ENCODE measurements at places on chromosomes 7 and 10.

- no peak for DNase-seq
These were observed 2.3 kb downstream of the DENND2A start for GRCh38 chr7:140638173-140638791.

- DNase-seq = no peak
These were observed 818.3 kb upstream of the POT1 start for GRCh38 chr7:125747966-125748365.

- DNase-seq = no peak
These were observed 69.8 kb downstream of the CDK6 start for GRCh38 chr7:92766461-92767003.

DNA sequence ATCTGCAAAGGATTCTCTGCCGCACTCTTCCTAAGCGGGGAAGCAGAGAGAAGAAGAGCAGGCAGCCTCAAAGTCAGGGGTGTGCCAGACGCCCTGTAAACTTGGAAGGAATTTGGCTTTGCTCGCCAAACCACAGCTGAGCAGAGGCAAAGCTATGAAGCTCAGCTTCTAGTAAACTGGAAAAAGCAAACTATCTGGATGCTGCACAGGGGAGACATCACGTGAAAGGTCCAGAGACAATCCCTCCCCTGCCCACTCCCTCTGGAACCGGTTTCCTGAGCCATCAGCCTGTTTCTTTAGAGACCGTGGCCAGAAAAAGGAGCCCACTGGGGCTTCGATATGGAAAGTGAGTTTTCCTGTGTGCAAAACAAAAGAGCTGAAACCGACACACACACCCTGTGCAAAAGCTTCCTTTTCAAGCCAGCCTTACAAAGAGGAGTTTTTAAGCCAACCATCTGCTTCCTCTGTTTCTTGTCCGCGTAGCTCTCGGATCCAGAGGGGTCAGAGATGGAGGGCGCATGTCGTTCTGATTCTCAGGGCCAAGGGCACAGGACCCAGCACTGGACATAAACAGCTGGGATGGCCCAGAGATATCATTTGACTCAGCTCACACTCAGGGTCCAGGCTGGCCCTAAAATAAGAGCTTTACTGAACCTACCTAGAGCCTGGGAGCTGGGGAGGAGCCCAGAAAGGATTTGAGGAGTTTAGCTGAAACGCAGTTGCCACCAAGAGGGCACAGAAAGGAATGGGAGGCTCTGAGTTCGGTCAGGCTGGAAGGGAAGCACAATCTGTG, 58.2 kb upstream of the DNAAF5 start:
- DNase-seq = peak; percentile 24

DNA sequence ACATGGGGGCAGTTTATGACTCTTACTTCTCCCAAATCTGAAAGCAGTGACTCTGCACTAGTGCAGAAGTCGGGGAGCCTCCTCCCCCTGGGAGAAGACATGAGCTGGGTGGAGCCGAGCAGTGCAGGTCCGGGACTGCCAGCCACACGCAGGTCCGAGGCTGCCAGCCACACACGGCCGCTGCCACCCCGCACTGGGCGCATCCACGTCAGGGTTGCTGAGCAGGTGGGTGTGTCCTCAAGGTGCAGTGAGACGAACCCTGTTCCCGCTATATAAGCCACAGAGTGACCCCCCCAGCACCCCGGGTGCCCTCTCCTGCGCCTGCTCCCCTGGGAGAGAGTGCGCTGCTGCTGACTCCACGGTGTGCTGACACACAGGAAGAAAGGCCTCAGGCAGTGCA, 430.2 kb downstream of the PTPRN2 start:
- DNase-seq = no peak

DNA sequence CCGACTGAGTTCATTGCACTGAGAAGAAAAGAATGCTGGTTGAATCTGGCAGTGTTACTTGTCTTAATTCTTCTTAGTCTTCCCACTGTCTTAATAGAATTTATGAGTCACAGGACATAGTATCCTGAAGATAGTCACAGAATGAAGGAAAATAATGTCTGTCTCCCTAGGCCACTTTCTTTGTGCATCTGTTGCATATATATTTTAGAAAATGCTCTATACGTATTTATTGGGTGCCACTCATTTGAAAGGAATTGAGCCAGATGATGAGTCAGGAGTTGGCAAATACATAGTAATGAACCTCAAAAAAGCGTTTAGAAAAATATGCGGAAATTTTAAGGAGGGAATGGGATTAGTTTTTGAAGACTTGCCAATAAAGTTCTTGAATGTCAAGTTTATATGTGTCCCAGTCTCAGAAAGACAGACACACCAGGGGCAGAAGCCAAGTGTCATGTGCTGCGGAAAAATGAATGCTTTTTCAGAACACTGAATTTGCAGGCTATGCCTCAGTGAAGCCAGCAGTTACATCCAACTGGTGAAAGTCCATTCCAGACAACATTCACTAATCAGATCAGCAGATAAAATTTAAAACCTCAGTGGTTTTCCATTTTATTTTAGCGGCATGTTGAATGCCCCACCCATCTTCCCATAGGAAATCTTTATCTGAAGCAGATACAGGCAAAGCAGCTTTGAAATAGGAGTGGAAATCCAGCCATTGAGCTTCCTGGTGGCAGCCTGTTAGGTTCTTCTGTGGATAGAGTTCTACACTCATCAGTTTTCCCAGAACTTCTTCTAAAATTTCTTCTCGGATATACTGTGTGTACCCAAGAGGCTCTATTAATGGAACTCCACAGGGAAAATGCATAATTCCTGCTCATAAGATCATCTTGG, 308.4 kb downstream of the BICC1 start:
- peak; percentile 90 for DNase-seq

DNA sequence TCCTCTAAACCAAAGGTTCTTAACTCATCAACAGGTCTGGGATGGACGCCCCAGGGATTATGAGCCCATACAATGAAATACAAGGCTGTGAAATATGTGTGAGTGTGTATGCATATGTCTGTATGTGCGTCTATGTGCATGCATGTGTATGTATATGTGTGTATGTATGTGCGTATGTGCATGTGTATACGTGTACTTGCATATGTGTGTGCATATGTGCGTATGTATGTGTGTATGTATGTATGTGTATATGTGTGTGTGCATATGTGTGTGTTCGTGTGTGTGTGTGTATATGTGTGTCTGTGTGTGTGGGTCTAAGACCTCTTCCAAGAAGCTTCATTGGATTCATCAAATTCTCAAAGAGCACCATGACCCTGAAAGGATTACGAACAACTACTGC, 112.3 kb downstream of the SFMBT2 start:
- DNase-seq = no peak

- no peak for DNase-seq
These were observed 674.4 kb downstream of the GRM8 start for GRCh38 chr7:126578338-126578737.

DNA sequence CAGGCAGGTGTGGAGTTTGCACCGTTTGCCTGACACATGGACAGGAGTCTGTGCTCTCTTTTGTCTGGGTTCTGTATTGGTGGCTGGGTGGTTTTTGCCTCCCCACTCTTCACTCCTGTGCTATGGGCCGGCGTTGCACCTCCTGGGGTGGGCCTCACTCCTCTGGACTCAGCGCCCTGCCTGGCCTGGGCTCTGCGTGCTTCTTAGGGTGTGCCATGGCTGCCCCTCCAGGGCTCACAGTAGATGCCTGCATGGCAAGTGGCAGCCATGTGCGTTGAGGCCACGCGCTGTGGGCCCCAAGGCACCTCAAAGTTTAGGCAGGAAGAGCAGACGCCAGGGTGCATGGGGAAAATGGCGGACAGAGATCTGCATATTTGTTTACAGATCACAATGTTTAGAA, 319.8 kb downstream of the ADARB2 start:
- DNase-seq = no peak

DNA sequence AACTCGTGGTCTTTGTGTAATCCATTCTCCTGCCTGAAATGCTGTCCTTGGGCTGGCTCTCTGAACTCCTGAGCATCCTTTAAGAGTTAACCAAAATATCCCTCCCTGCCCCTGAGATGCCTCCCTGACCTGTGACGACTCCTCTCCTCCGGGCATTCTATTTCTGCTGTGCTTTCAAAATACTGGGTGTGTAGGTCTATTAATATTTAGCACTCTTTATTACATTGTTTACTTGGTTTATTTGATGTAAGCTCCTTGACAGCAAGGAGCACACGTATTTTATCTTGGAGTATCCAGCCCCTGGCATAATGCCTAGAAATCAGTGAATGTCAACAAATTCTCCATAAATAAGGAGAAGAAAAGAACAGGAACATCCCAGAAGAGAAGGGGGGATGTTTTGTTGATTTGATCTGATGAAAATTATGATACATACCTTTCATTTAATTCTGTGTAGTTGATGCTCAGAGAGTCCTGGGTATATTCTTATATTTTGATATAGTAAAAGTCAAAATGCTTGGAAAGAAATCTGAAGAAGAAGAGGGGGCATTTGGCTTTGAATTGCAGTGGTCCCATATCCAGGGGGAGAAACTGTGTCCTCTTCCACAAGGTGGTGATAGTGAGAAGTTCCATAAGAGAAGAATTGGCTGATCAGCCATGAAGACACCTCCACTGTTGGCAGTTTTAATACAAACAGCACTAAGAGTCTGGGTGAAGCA, 107.7 kb upstream of the MPP7 start:
- no peak for DNase-seq

GRCh38 chr7:3591219-3591618, 290.2 kb downstream of the SDK1 start:
- DNase-seq = no peak

- no peak for DNase-seq
These were observed 7.3 kb upstream of the FEZF1 start for GRCh38 chr7:122311734-122312450.

DNA sequence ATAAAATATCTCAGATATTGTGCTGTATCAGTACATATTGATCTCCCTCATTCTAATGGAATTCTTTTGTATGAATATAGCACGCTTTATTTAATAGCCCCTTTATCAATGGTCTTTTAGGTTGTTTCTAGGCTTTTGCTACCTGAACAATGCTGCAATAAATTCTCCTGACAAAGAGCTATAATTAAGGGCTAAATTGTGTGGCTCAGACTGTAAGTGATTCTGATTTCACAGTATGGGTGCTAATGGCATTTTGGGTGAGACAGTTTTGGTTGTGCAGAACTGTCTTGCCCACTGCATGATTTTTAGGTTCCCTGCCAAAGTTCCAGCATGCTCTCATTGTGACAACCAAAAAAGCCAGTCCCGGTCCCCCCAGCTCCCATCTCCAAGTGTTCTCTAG, 363.2 kb downstream of the REEP3 start:
- DNase-seq = no peak

- no peak for DNase-seq
These were observed 85.5 kb upstream of the CACUL1 start for GRCh38 chr10:118840071-118840775.

DNA sequence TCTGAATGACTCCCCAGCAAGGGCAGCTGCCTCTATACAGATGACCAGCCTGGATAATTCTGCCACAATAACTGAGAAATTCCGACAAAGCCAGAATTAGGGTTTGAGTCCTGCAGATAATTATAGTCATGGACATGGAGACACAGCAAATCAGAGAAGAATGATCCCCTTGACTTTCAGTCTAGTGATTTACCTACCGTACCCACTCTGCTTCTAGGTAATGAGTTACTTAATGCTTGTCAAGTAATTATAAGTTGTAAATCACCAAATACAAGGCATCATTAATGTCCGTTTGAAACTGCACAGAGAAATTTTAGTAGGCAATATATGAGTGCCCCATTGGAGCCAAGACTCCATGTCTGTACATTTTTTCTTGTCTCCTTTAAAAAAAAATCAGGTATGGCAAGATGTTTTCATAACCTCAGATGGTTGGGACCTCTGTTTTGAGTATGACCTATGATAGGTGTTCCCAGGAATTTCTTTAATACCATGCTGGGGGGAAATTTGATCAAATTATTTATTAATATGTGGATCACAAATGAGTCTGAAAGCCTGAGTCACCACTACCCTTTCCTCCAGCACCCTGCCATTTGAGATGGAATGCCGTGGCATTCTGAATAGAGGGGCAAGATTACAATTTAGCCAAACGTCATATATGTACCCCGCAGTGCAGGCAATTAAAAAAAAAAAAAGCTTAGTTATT, 5.5 kb upstream of the ARID5B start:
- no peak for DNase-seq

DNA sequence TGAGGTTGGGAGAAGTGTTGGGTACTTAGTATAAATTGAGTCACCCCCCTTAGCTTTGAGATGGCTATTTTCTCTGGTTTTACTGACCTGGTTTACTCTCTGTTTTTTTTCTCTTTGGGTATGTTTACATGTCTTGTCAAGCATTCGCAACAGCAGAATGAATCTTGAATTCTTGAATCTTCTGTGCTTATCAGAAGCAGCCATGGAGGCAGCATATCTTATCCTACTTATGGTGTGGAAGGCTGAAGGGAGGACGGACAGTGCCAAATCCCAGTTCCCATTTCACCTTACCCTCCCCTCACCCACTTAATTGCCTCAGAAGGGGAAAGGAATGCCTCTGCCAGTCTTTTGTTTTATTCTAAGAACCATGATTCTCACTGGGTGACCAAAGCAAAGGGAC, 3.7 kb downstream of the SND1 start:
- DNase-seq = no peak

DNA sequence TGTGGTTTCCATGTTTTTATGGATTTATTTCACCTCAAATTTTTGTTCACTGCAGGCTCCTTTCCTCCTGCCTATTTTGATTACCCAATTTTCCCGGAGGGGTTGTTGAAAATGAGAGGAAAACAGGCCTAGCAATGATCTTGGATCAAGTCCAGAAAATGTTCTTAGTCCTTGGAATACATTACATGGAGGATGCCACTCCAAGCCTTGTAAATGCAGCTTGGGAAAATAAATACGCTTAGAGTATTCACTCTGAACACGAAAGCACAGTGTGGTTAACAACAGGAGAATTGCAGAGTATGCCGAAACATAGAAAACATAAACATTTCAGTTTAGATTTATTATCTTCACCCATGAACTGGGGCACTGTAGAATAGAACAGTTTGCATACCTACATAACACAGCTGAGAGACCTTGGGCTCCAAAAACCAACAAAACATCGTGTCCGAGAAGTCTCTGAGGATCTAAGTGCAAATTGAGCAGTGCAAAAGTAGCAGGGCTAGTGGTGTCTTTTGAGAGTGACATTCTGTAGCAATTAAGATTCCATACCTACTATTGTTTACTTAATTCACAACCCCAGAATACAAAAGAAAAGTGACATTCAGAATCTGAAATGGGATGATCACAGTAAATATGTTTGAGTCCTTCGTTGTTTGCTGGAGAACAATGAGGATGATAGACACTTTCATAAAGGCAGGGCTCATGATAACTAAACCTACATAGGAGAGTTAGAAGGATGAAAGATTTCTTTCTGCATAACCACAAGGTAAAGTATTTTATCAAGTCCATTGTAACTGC, 7.6 kb upstream of the CD36 start:
- no peak for DNase-seq

DNA sequence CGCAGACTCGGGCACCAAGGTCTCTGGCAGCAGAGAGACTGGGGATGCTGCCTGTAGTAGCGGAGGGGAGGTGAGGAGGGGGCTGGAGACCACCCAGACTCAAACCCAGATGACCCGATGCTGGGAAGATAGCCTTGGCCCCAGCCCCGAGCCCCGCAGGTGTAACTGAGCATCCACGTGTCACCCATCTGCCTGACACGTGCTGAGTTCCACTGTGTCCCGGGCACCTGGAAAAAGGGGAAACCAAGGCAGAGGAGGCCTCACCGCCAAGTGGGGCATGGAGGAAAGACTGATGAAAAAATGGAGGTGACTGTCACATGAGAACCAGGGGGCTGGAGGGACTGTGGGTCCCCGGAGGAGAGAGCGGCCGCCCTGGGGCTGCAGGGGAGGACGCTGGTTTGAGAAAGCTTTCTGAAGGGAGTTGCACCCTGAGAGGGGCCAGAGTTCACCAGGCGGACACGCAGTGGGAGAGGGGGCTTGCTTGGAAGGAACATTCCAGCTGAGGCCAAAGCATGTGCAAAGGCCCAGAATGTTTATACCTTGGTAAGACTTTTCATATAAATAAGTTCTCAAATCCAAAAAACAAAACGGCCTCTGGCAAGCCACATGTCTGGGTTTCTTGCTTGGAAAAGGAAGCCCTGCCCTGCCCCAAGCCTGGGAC, 27.4 kb upstream of the ELN start:
- no peak for DNase-seq
